ENCODE measurements at places on chromosomes 6 and 20.

DNA sequence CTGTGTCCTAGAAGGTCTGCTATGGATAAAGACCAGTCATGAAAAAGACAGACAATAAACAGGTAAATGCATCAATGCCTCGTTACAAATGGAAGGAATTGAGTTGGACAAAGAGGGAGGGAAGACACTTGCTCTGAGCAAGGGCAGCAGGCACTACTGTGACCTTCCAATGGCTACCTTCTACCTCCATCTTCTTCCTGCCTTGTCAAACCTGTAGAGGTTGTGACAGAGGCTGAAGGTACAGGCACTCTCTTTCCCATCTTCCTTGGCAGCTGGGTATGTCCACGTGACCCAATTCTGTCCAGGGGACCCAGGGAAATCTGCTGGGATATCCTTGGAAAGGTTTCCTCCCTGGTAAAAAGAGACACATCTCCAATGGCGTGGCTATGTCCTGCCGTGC is 274.8 kb downstream of the TFAP2C start:
- DNase-seq, result no peak

GRCh38 chr6:133631421-133631820 is 257.5 kb upstream of the TCF21 start:
- no peak for DNase-seq

DNA sequence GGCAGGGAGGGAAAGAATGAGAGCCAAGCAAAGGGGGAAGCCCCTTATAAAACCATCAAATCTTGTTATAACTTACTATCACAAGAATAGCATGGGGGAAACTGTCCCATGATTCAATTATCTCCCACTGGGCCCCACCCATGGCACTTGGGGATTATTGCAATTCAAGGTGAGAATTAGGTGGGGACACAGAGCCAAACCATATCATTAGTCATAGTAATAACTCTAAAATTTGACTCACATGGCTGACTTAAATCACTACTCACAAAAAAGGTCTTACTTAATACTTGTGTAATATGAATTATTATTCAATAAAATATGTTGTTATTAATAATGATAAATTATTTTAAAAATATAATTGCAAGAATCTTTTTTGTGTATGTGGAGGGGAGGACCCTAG is 178.1 kb upstream of the TCF21 start:
- no peak for DNase-seq

GRCh38 chr6:147142684-147143245 is 61.5 kb upstream of the STXBP5 start:
- DNase-seq, result no peak

DNA sequence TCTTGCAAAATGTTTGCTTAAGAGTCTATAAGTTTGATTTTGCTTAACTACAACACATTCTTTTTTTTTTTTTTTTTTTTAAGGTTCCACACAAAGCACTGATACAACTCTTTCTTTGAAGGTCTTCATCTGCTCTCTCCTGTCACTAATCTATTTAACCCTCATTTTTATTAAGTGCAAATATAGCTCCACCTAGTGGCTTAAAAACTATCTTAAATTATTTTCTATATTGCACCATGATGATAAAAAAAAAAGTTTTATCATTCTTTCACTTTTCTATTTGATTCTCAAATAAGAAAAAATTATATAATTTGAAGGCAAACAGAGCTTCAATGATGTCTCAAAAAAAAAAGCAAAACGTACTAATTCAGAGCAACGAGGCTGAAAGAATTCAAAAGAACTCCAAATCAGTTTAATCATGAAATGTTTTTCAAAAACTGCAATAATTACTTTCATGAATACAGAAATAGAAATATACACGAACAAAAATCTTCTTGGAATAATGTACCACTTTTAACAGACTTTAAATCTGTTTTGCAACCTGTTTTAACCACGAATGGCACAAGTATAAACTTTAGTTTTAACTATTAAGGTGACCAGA is 12.8 kb downstream of the ESF1 start:
- peak; percentile 20 for DNase-seq

GRCh38 chr20:48395816-48396546 is 431.8 kb downstream of the PREX1 start:
- DNase-seq, result no peak

GRCh38 chr6:129844118-129844891 is 16.8 kb downstream of the TMEM244 start:
- DNase-seq, result peak; percentile 75

DNA sequence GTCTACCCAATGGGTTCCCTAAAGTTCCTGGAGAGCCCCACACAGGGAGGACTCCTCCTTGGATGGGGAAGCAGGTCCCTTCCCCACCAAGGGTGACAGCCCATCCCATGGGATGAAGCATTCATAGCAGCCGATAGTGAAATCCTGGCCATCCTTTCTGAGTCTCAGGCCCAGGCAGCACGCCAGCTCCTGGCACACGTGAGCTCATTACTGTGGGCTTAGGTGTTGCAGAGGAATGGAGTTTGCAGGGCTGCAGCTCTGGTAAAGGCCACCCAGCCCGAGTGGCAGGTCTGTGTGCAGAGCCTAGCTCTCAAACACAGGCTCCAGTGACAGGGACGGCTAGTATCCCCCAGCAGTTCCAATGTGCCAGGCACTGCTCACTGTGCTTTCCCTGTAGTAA is 31.0 kb downstream of the SIRPA start:
- DNase-seq, result peak; percentile 56

GRCh38 chr6:155340464-155341129 is 26.3 kb upstream of the TFB1M start:
- DNase-seq, result no peak

- DNase-seq, result no peak
These were observed 1.3 kb downstream of the DSTN start for GRCh38 chr20:17571153-17571527.

- no peak for DNase-seq
These were observed 2.0 kb downstream of the SOX4 start for GRCh38 chr6:21595285-21596144.

DNA sequence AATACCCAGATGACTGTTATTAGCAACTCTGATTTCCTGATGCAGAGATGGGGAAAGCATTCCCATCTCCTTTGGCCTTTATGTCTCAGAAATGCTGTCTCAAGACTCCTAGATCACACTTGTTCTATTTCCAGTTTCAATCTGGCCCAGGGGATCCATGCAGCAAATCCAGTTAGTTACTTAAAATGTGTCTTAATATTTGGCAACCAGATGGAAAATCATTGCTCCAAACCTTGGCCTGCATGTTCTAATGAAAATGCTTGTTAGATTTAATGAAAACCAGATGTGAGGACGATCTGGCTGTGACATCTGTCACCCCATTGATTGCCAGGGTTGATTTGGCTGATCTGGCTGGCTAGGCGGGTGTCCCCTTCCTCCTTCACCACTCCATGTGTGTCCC is 125.2 kb downstream of the TSHZ2 start:
- no peak for DNase-seq

DNA sequence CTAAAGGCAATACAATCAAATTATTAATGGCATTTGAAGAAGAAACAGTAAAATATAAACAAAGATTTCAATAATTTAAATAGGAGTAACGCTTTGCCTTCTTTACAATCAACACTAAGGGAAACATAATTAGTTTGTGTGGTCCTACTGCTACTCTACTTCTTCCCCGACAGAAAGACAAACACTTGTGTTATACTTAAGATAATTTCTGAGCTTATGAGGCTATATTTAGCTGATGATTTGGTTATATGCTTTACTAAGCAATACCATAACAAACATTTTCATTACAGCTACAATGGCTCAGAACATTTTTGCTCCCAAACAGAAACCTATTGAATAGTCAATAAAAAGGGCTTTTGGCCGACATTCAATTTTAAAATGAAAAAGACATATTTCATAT is 1217.2 kb upstream of the GJE1 start:
- DNase-seq, result no peak

GRCh38 chr6:129593233-129593564 is 116.8 kb downstream of the ARHGAP18 start:
- DNase-seq, result no peak

DNA sequence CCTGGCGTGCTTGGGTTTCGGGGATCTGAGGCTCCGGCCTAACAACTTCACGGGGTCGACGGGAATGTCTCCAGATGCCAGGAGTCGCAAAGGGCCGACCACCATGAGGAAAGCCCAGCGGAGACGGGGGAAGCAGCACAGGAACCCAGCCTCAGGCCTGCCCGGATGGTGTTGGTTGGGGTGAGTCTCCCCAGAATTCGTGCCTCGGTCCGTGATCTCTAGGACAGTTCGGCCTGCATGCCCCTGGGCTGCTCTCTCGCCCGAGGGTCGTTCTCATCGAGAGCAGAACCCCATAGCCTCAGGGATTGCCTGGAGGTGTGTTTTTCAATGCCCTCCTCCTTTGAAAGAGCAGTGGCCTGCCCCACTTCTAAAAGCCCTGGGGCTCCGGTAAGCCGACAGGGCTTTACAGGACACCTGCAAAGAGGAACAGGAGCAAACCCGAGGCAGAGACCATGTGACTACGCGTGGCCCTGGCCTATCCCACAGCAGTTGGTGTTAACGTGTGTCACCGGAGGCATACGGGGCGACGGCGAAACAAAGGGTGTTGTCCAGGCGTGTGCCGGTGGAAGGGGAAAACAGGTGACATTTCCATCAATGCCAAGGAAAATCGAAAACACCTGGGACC is 973.1 kb upstream of the DEFB115 start:
- no peak for DNase-seq

- DNase-seq, result no peak
These were observed 1.3 kb upstream of the PLCG1 start for GRCh38 chr20:41135888-41136679.

GRCh38 chr6:142187209-142187608 is 40.1 kb downstream of the VTA1 start:
- DNase-seq, result no peak

DNA sequence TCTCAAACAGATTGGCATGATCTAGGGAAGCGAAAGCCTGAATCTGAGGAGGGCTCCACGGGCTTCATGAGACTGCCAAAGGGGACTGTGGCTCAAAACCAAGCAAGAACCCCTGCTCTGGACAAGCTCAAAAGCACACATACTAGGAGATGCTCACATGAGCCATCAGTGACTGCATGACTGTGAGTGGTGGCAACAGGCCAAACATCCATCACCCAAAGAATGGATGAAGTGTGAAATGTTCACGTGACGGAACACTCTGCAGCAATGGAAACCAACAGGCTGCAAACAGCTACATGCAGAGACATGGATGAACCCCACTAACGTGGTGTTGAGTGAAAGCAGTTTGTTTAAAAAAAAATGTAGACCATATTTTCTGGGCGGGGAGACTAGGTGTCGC is 136.3 kb downstream of the PREX1 start:
- no peak for DNase-seq

DNA sequence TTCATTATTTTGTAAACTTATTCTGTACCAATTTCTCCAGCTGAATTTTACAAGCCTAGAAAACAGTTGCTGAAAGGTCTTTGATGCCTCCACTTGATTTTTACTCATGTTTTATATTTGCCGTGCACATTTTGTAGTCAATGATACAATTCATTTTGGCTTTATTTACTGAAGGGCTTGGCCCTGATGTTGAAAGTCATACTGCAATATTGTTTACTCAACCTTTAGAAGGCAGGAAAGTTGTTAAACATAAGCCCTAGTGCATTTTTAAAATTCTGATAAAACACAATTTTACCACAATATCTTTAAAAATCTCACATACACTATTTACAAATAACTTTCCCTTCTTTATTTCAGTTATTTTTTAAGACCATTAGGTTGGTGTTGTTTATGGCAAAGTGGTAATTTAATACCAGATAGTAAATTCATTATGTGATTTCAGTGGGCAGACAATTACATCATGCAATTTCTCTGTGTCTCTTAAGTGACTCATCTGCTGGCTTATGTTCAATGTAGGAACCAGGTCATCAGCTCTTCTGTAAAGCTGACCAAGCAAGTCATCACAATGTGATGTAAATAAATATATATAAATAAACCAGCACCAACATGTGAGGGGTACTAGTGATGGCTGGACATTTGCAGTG is 121.1 kb upstream of the SLC35B3 start:
- DNase-seq, result peak; percentile 5

DNA sequence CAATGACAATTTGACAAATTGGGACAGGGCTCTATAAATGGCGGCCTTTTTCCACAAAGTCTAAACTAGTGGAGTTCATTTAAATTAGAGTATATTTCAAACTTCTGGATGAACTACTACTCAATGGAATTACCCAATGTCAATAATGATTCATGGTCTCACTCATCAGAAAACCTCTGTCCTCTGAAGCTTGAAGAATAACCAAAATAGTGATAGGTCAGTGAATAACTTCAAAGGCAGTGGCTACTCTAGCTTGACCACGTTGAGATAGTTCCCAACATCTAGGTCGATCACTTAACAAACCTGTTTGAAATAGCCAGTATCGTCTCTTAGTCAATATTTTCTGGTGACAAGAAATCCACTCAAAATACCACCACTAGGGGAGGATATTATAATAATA is 197.6 kb downstream of the HDGFL1 start:
- DNase-seq, result no peak
